Fibroblast of lung (primary cell): ENCODE measurements at places on chromosomes 13 and 19. TPM values are rescaled to one million over a fixed set of nuclear protein-coding genes. Genes with fewer than 3 reads are reported as not detected.

DNA sequence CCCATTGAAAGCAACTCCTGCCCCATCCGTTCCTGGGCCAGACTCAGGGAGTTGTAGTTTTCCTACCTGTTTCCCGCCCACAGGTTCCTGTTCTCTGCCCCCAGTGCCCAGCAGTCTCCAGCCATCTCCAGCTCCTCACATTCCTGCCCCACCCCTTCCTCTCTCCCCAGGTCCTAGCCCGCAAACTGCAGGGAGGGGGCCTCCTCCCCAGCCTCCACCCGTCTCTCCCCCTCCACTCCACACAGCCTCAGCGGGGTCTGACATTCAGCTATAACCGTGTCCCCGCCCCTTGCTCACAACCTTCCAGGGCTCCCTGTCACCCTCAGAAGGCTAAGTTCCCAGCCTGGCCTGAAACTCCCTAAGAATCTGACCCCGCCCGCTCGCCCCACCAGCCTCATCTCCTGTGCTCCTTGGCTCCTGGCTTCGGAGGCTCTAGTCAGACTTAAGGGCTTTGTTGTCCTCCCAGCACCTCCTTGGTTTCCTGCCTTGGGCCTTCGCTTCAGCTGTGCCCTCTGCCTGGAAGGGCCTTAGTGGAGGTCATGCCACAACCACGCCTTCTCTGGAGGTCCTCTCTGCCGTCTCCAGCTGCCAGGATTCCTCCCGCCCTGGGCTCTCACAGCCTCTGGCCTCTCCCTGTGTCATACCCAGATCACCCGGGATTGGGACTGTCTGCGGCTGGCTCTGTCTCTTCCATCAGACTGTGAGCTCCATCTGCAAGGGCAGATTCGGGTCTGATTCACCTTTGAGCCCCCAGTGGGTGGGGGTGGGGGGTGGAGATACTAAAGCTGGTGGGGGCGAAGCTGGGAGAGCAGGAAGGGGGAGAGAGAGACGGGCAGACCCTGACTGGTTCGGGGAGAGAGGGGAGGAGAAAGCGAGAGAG, 5.1 kb upstream of the SPACA6 start:
- H3K4me3 ChIP-seq = peak overlapping the region; percentile 77
- peaks cover 16% of the 10 kb centered on the region for H3K4me1 ChIP-seq
- no peaks in the 10 kb centered on the region for H3K27me3 ChIP-seq
- H3K27ac ChIP-seq = peak overlapping the region; percentile 75

DNA sequence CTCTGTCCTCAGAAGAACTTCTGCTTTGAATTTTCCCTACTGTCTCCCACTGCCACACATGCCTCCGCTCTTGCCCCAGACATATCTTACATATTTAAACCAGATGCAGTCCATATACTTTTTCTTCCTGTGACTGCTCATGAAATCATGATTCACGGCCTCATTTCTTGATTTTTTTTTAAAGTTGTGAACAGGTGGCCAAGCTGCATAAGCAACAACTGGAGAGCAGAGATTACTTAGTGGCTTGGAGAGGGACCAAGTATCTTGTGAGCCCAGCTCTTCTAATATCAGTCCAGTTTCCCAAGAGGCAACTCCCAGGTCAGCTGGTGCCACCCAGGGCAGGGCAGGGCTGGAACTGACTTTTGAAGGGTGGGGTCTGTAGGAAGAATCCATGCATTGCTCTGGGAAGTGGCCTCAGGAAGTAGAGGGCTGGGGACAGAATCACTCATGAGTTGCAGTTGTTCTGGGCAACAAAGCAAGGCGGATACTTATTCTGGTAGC, 152.4 kb downstream of the LMO7 start:
- peaks cover 28% of the 10 kb centered on the region for H3K4me1 ChIP-seq
- no peaks in the 10 kb centered on the region for H3K27me3 ChIP-seq
- peak; percentile 90 for DNase-seq
- H3K36me3 ChIP-seq = peaks cover 2% of the 10 kb centered on the region

Gene CYP2F1
- polyA plus RNA-seq = not detected in 2 replicates

Gene ATP8B3
- 2.3 and 3.5 TPM in 2 replicates for polyA plus RNA-seq

Gene MUC16
- polyA plus RNA-seq = not detected in 2 replicates

DNA sequence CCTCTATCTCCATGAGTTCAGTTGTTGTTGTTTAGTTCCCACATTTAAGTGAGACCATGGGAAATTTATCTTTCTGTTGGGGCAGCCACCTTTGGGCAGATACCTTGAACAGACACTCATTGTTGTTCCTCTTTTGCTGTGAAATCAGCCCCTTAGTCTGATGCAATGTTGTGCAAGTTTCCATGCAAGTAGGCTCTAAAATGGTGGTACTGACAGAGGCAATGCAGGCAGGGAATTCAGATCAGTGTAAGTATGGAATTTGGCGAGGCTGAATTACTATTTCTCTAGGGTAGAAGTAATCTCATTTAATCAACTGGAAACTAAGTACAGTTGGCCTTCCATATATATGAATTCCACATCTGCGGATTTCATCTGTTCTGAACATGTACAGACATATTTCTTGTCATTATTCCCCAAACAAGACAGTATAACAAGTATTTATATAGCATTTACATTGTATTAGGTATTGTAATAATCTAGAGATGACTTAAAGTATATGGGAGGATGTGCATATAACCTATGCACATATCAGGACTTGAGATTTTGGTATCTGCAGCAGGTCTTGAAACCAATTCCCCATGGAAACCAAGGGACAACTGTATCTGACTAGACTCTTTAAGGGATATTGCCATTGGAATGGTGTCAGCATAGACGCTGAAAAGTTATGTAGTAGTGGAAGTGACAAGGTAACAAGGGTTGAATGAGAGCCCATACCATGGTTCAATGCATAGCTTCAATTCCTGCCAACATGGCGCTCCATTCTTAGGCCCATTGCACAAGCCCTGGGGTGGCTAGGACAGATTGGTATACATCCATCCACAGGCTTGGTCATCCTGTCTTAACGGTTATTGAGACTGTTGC, 281.5 kb upstream of the HTR2A start:
- no peaks in the 10 kb centered on the region for H3K27me3 ChIP-seq
- DNase-seq = no peak
- H3K4me1 ChIP-seq = peaks cover 4% of the 10 kb centered on the region
- H3K4me3 ChIP-seq = no peak overlapping the region

Gene LILRA1
- polyA plus RNA-seq = not detected in 2 replicates

Gene ADM5
- polyA plus RNA-seq = 0.06 and 0.15 TPM in 2 replicates

Gene ZNF813
- polyA plus RNA-seq = 1.4 and 1.8 TPM in 2 replicates

GRCh38 chr19:6925801-6926751, 38.7 kb downstream of the ADGRE1 start:
- no peaks in the 10 kb centered on the region for H3K27me3 ChIP-seq
- H3K36me3 ChIP-seq = no peaks in the 10 kb centered on the region
- no peaks in the 10 kb centered on the region for H3K4me1 ChIP-seq
- H3K4me3 ChIP-seq = no peak overlapping the region

DNA sequence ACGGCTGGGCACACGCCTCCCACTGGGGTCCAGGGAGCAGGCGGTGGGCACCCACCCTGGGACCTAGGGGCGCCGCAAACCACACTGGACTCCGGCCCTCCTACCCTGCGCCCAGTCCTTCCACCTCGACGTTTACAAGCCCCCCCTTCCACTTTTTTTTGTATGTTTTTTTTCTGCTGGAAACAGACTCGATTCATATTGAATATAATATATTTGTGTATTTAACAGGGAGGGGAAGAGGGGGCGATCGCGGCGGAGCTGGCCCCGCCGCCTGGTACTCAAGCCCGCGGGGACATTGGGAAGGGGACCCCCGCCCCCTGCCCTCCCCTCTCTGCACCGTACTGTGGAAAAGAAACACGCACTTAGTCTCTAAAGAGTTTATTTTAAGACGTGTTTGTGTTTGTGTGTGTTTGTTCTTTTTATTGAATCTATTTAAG, 1.6 kb downstream of the JUNB start:
- peak overlapping the region; percentile 97 for H3K27ac ChIP-seq
- H3K36me3 ChIP-seq = peaks cover 2% of the 10 kb centered on the region
- peak overlapping the region; percentile 92 for H3K4me3 ChIP-seq
- H3K27me3 ChIP-seq = no peaks in the 10 kb centered on the region
- peaks cover 29% of the 10 kb centered on the region for H3K4me1 ChIP-seq

- no peak overlapping the region for H3K4me3 ChIP-seq
- H3K36me3 ChIP-seq = no peaks in the 10 kb centered on the region
- H3K27ac ChIP-seq = no peak overlapping the region
- no peak for DNase-seq
Measured at GRCh38 chr19:5889288-5889971, 14.2 kb downstream of the NDUFA11 start.

GRCh38 chr19:3281026-3281425, 56.6 kb downstream of the CELF5 start:
- peaks cover 17% of the 10 kb centered on the region for H3K27me3 ChIP-seq
- H3K27ac ChIP-seq = no peak overlapping the region
- no peaks in the 10 kb centered on the region for H3K4me1 ChIP-seq
- no peaks in the 10 kb centered on the region for H3K36me3 ChIP-seq
- no peak overlapping the region for H3K4me3 ChIP-seq
- DNase-seq = no peak

DNA sequence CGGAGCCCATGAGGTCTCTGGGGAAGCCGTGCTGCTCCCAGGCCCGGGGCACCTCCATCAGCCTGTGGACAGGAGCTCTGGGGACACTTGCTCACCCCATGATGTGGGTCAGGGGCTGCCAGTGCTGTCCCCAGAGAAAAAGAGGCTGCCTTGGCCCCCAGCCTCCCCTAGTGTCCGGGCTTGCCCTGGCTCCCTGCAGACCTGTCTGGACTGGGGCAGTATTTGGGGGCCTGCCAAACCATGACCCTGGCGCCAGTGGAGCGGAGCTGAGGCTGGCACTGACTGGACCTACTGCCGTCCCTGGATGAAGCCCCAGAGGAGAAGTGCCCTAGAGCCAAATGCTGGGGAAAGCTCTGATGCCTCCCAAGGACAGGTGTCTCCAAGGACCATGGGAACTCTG, 30.4 kb downstream of the ELAVL1 start:
- H3K4me1 ChIP-seq = peaks cover 2% of the 10 kb centered on the region
- H3K27ac ChIP-seq = no peak overlapping the region
- H3K4me3 ChIP-seq = no peak overlapping the region
- DNase-seq = no peak
- H3K36me3 ChIP-seq = peaks cover 28% of the 10 kb centered on the region

DNA sequence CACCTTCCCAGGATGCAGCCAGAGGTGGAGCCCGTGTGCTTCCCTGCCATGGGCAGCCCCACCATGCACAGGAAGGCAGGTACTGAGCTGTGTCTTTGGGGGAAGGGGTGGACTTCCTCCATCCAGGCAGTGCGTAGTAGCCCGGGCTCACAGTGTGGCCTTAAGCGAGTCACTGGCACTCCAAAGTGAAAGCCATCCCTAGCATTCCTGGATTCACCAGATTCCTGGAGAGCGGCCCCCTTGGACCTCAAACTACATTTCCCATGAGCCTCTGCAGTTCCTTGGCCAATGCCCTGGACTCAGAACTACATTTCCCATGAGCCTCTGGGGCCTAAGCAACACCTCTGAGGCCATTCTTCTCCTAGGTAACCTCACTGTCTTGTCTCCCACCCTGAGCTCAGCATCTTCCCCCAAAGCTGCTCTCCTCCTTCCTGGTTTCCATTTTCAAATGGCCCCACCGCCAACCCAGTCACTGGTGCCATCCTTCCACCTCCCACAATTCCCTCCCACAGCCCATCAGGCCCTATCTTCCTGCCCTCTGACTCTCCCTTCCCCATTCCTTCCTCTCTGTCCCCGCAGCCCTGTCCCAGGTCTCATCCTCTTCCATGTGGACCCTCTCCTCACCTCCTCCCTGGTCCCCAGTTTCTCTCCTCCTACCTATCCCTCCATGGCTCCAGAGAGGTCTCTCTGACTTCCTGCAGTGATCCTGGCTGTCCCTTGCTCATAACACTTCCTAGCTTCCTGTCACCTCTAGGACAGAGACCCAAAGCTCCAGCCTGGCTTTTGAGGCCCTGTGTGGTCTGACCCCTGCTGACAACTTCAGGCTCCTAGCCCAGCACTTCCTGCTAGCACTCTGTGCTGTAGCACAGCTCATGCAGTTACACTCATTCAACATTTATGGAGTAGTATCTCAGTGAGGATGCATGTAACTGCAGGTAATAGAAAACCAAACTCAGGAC, at the start of gene C19orf81:
Gene C19orf81, plus strand, starts transcription at position 13 of the 959 bp plus-strand sequence. Its CDS starts 0 bp downstream, at position 13.
- H3K27ac ChIP-seq = no peak within 1 kb of the TSS
- no peak for DNase-seq
- no peaks in the 10 kb centered on the region for H3K4me1 ChIP-seq
- H3K4me3 ChIP-seq = no peak within 1 kb of the TSS
- H3K27me3 ChIP-seq = no peaks in the 10 kb centered on the region

GRCh38 chr19:27966390-27966816, 1246.5 kb downstream of the UQCRFS1 start:
- no peaks in the 10 kb centered on the region for H3K27me3 ChIP-seq
- no peak overlapping the region for H3K27ac ChIP-seq
- no peaks in the 10 kb centered on the region for H3K36me3 ChIP-seq
- no peak overlapping the region for H3K4me3 ChIP-seq
- no peaks in the 10 kb centered on the region for H3K4me1 ChIP-seq

Gene APLP1
- 3.7 and 4.1 TPM in 2 replicates for polyA plus RNA-seq

DNA sequence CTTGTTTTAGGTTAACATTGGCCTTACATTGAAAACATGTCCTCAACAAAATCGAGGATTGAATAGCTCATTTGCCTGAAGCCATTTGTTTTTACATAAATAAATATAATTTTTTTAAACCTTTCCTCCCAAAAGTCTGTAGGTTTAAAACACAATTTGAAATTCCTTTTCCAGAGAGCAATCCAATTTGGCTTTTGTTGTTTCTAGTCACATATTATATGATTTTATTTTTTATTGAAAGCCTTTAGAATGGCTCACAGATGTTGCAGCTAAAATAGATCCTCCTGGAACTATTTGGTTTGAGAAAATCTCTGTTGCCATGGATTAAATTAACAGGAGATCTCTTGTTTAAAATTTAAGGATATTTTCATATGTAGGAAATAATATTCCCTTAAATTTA, 512.6 kb downstream of the KLF5 start:
- no peaks in the 10 kb centered on the region for H3K36me3 ChIP-seq
- DNase-seq = no peak
- no peaks in the 10 kb centered on the region for H3K4me1 ChIP-seq
- no peak overlapping the region for H3K27ac ChIP-seq
- H3K27me3 ChIP-seq = no peaks in the 10 kb centered on the region

GRCh38 chr13:94332359-94333096, 147.0 kb downstream of the DCT start:
- H3K4me3 ChIP-seq = no peak overlapping the region
- H3K4me1 ChIP-seq = peaks cover 11% of the 10 kb centered on the region
- H3K27ac ChIP-seq = no peak overlapping the region
- peak; percentile 77 for DNase-seq

Gene GSX1
- not detected in 2 replicates for polyA plus RNA-seq

Gene ATF5
- polyA plus RNA-seq = 7.4 and 21.0 TPM in 2 replicates

Gene LENG8
- 11.0 and 12.7 TPM in 2 replicates for polyA plus RNA-seq

DNA sequence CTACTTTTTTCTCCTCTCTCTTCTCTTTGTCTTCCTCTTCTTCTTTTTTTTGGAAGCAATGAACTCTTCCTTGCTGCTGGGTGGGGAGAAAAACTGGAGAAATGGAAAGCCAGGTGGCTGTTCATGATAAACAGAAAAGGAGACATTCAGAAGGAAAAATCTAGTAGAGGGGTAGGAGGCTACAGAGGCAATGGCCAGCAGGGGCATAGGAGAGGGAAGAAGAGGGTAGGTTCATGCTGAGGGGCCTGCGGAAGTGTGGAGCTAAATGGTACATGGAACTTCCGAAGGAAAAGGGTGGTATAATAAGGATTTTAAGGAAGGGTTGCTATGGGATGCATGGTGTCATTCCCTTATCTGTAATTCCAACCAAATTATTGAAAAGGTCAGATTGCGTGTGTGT, 17.5 kb upstream of the HS6ST3 start:
- H3K36me3 ChIP-seq = no peaks in the 10 kb centered on the region
- H3K27me3 ChIP-seq = peaks cover 7% of the 10 kb centered on the region
- DNase-seq = no peak
- no peaks in the 10 kb centered on the region for H3K4me1 ChIP-seq
